ENCODE measurements at places on chromosomes 5 and 9.

GRCh38 chr5:158198636-158199035 lies 339.7 kb upstream of the CLINT1 start:
- no peak for DNase-seq

DNA sequence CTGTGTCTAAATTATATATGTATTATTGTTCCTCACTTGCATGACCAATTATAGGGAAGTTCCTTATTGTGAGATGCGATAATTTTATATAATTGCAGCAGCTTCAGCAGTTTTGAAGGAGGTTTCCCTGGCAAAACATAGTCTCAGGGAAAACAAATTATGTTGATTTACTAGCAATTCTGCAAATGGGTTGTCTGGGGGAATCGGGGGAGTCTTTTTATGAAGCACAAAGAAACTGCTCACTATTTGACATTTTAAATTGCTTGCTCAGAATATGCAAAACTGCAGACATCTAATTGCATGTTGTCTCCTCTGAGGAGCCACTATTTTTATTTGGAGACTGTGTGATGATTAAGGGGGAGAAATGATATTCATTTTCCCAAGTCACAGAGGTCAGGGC lies 361.6 kb downstream of the YTHDC2 start:
- peak; percentile 6 for DNase-seq

DNA sequence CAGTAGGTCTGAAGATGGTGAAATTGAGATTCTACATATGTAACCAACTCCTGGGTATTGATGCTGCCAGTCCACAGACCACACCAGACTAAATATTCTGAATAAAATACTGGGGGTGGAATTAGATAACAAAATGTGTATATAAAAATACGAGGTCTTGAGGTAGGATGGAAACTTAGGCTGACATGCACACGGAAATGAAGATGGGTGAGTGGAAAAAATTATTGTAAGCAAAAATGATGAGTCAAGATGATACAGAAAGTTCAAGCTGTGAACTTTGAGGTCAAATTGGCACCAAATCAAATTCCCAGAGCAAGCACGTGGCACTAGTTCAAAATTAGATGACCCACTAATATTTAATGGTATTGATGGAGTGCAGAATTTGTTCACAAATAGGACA lies 713.4 kb upstream of the ACO1 start:
- no peak for DNase-seq

DNA sequence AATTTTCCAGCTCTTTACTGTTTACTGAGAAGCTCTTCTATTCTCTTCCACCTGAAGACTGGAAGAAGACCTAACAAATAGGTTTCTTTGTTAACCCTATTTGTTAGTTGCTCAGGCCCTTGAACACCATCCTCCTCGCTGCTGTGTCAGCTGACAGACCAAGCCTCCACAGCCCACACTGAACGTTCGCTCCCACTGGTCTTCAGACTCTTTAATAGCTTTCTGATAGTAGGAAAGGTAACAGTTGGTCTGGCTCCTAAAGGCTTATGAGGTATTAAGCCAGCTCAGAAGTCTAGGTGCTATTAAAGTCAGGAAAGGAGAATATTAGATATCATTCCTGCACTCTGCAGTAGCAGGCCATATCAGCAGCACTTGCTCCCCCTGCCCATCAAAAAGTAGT lies 23.3 kb upstream of the F2R start:
- DNase-seq, result no peak

DNA sequence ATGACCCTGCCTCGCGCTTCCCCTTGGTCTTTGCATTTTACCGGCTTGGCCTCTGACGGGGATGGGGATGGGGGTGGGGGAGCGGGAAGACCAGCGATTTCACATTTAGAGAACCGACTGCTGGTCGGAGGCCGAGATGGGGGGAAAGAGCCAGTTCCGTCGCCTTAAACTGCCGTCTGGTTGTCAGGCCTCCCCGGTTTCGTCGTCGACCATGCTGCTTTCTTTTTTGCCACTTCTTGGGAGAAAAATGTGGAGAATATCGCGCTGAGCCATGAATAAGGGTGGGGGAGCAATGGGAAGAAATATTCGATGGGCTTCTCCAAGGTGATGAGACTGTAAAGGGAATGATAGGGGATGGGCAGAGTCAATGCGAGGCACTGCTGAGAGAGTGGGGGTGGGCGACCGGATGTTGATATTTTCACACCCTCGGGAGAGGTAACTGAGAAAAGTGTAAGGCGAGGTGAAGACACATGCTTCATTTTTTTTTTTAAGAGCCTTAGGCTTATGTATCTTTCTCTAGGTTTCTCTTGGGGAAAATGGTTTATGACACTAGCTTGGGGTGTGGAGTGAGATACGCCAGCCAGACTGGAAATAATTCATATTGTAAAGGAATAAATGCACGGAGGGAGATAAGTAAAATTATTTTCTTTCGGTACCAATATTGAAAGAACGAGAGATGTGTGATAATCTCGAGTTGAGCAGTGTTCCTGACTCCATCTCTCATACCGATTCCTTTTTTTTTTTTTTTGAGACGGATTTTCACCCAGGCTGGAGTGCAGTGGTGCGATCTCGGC lies 1.1 kb downstream of the KIF2A start:
- DNase-seq, result peak; percentile 71

DNA sequence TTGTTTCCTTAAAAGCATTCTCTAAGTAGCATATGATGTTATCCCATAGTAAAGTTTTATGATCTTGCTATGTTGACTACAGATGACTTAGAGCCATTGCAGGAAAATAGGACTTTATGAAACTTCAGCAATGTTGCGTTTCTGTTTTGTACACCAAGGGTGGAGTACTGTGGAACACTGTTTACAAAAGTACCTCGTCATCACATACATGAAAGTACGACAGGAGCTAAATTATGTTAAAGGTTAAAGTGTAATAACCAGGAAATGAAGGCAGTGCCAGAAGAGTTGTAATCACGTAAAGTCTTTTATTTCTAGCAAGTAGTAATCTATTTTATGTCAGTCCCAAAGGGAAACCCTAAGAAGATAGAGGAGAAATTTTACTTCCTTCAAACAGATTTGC lies 50.9 kb downstream of the C9orf85 start:
- DNase-seq, result no peak

- DNase-seq, result no peak
Measured at GRCh38 chr9:76534026-76534425, 75.0 kb downstream of the GCNT1 start.

DNA sequence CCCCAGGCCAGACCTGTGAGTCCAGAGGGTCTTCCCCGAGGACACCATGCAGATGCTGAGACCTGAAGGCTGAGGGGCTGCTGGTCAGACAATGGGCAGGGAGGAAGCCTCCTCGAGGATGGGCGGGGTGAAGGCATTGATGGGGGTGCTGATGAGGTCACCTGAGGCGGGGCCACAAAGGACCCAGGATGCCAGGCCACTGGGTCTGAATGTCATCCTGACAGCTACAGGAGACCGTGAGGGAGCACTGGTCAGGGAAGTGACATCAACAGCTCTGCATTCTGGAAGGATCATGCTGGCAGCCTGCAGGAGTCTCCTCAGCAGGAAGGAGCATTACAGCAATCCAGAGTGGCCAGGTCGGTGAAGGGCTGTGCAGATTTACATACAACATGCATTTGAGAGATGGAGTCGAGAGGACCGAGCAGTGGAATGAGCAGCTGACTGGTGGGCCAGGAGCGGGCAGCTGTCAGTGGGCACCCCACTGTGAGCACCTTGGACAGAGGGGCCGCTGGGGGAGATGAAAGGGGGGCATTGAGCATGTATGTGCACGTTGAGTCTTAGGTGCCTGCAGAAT lies 77.7 kb upstream of the ADAMTS2 start:
- DNase-seq, result no peak

Data from retina (tissue), 1 donor.